ENCODE measurements at places on chromosomes 5 and 9.

GRCh38 chr5:115309751-115310370, 13.4 kb upstream of the CCDC112 start:
- DNase-seq = no peak

DNA sequence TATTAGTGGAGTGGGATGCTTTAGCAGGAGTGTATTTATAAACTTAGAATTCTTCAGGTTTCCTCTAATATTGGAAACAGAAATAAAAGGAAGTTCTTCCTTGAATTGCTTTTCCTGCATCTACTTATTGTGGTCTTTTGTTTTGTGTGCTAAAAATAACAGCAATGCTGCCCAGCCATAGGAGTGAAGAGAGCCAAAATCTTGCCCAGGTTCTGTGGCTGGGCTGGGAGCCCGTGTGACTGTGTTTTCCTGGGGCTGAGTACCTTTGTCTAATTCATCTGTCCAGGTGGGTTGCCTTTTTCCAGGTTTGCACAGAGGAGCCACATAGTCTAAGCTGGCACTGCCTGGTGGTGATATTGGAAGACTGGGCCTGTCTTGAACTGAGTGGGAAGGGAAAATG, 179.7 kb upstream of the ADAMTSL1 start:
- no peak for DNase-seq

GRCh38 chr5:50667023-50667652, 701 bp downstream of the PARP8 start:
- DNase-seq = peak; percentile 21

DNA sequence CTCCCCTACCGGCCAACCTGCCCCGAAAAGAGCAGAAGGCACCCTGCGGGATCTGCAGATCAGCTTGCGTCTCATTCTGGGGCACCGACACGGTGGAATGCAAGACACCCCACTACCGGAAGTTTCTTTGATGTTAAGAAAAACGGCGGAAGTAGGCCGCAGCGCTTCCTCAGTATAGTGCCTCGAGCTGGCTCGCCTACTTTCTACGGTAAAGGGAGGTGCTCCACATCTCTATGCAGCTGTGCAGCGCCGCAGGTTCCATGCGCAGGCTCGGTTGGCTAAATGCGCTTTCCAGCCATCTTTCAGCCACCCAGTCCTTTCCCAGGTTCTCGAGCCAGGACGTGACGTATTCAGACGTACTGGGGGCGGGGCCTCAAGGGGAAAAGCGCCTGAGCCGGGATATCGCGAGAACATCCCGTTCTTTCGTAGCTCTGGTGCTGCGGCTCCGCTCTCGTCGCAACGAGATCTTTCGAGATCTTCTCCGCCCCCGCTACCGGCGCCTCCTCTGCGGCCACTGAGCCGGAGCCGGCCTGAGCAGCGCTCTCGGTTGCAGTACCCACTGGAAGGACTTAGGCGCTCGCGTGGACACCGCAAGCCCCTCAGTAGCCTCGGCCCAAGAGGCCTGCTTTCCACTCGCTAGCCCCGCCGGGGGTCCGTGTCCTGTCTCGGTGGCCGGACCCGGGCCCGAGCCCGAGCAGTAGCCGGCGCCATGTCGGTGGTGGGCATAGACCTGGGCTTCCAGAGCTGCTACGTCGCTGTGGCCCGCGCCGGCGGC, at the start of gene HSPA4:
HSPA4 (plus strand) TSS at position 472 of the 775 bp plus-strand sequence; CDS start at position 710, 238 bp downstream.
- DNase-seq = peak; percentile 97

DNA sequence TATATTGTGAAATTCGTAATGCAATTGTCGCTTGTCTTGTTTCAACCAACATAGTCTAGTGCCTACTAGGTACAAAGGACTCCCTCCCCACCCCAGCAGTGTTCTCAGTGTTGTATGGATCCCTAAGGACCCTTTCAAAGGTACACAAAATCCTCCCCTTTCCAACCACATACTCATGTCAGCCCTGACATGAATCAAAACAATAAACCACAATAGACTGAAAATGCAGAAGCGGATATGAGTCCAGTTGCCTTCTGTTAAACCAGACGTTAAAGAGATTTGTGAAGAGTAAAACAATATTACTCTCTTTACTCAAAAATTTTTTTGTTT, 82.4 kb upstream of the IFNK start:
- no peak for DNase-seq

DNA sequence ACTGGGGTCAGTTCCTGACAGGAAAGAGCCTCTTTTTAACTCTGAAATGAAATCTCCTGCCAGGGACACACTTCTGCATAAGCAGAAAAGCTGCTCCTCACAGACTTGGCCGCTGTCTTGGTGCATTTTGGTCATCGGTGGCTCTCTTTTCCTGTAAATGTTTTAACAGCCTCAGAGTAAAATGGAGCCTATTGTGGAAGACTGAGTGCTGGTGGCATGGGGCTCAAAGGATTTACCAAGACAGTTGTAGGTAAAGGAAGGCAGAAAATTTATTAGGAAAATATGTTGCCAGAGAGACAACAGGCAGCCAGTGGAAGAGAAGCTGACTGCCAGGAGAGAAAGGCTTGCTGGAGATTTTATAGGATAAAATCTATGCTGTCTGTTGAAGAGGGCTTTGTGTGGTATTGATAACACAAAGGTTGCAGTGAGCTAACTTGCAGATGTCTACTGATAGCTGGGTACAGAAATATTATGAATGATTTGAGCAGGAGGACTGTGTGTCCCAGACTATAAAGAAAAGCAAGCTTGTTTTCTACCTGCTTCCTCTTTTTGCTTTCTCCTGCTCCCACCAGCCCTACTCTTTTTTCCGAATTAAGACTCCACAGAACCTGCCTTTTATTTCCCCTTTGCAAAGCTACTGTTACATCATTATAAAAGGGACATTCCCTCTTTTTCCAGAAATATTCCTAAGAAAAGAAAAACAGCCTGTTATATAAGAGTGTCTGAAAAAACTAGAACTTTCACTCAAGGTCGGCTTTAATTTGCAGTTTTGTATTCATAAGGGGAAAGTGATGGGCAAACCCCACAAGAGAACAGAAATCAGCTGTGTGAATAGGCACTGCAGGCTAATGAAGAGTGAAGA, 27.9 kb upstream of the IFNA14 start:
- DNase-seq = no peak

- DNase-seq = no peak
Measured at GRCh38 chr9:81682797-81683196, 6.5 kb downstream of the TLE1 start.

DNA sequence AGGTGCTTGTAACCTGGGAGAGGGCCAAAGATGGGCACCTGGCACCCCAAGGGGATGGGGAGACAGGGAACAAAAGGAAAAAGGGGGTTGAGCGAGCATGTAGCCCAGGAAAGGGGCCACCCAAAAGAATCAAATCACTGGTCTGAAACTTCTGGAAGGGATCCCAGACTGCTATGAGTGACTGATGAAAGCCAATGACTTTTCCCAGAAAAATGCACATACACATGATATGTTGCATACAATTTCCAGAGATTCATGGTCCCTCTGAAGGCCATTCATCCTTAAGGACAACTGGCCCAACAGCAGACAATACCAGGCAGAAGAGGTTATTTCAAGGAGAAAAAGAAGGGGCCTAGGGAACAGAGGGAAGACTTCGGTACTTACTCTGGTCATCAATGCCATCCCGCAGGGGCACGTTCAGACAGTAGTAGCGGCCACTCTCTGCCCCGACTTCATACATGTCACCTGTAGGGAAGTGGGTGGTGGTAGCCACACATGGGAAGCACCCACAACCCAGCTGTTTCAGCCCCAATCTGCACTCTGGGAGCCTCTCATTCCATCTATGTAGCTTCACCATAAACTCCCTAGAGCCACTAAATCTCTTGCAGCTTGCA, 8.4 kb downstream of the HDAC3 start:
- DNase-seq = no peak
